ENCODE measurements at places on chromosomes 3 and 15.

GRCh38 chr15:68617001-68617400 lies 38.2 kb downstream of the CORO2B start:
- no peak for DNase-seq

- DNase-seq: no peak
These were observed 121.9 kb downstream of the RPLP1 start for GRCh38 chr15:69574506-69574905.

- DNase-seq: no peak
These were observed 62.2 kb downstream of the DIPK2A start for GRCh38 chr3:144033863-144034262.

DNA sequence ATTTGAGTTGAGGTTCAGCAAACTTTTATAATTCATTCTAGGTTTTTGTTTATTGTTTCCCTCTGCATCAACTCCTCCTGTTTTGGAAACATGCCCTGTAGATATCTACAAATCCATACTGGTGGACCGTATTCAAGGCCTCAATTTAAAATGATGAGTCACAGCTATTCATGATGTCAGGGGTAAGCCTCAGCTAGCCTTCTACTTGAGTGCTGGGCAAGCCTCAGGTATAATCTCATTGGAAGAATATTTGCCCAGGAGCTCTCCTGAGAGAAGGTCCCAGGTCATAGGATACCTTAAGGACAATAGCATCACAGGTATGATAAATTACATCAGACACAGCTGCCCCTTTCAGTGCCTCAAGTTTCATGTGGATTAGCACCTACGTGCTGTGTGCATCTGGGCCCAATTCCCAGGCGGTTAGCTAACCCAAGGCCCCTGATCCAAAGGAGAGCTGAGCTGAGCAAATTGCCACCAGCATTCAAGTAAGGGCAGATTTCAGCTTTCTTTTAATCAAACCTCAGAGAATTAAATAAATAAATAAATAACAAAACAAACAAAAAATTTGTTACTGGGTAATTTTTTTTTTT lies 87.5 kb downstream of the KCNMB2 start:
- DNase-seq: no peak

DNA sequence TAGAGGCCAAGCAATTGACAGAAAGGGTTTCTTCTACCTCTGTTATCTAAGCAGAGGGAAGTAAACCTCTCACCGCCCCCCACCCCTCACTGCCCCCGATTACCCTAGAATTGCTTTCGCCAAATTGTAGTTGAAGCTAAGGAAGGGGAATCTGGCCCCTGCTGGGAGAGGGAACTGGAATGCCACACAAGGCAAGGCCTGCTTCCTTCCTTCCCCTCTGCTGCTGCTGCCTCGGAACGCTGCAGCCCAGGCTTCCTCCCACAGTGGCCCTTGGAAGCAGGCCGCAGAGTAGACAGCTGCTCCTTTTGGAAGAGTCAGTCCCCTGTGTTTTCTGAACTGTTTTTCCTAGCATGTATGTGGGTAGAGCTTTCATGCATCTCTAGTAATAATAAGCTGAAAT lies 21.6 kb downstream of the RLBP1 start:
- DNase-seq: no peak

- no peak for DNase-seq
These were observed 103.9 kb upstream of the AKAP13 start for GRCh38 chr15:85276508-85276907.

- no peak for DNase-seq
These were observed 10.8 kb downstream of the CACNA2D3 start for GRCh38 chr3:54133196-54133595.

DNA sequence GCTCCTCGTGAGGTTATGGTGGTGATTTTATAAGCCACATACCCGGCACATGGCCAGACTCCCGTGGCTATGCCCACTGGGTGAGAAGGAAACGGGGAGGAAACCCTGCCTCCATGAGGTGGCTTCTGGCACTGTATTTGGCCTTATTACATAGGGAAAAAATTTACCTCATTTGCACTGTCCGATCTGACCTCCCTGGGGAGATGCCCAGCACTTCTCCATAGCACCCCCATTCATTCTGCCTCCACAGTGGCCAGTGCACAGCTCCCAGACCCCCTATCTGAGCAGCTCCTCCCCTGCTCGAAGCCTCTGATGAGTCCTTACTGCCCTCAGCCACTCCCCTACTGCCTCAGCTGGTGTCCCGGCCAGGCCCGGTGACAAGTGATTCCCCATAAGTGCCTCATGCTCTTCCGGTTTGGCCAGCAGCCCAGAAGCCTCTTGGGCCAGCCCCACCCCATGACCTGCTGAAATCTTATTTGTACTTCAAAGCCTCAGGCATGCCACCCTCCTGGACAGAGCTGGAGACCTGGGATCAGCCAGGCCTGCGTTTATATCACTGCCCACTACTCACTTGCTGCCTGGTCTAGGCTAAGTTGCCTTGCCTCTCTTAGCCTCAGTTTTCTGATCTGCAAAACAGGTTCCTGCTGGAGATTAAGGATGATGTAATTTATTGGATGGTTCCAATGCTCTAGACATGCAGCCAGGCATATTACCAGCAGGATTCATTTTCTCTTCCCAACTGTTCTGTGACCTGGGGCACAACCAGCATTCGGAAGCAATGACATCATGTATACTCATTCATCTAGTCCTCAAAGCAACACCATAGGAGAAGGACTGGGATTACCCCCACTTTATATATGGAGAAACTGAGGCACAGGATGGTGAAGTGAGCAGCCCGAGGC lies 30.6 kb upstream of the SLC6A6 start:
- DNase-seq: peak; percentile 85

GRCh38 chr15:63597038-63597790 lies at the start of gene FBXL22:
Gene FBXL22 (plus strand): TSS chr15:63597387. CDS start chr15:63597393, 6 bp downstream.
- DNase-seq: no peak

GRCh38 chr3:188948281-188948996 lies 223.3 kb upstream of the TPRG1 start:
- no peak for DNase-seq

DNA sequence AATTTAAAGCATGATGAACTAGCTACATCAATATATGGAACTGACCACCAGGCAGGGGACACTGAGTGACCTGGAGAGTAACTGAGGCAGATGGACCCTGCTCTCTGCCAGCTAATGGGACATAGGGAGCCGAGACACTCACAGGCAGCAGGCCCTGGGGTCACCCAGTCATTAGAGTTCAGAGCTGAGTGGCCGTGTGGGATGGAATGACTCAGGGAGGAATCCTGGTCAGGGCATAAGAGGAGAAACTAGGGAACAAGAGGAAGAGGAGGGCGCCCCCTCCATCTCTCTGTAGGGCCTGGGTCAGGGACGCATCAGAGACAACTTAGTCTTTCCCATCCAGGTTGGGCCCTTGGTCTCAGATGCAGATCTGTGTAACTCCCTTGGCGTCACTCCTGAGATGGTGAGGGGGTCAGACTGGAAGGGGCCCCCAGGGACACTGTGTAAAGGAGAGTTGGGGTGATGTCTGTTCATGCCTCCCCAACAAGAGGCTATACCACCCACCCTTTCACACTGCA lies 39.8 kb downstream of the CCDC12 start:
- no peak for DNase-seq

DNA sequence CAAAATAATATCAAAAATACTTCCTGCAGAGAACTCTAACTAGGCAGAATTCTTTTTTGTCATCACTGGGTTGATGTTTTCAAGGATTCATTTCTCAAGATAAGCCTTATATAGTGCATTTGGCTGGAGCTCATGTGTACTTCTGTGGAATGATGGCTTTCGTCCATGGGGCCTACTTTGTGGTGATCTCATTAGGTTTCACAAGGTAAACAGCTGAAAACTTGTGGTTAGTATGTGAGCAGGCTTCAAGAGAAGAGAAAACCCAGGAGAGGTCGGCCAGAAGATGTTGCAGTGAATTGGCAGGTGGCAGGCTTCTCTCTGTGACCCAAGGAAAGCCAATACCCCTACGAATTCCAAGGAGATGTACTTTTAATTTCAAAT lies 121.4 kb upstream of the PHLDB2 start:
- no peak for DNase-seq

DNA sequence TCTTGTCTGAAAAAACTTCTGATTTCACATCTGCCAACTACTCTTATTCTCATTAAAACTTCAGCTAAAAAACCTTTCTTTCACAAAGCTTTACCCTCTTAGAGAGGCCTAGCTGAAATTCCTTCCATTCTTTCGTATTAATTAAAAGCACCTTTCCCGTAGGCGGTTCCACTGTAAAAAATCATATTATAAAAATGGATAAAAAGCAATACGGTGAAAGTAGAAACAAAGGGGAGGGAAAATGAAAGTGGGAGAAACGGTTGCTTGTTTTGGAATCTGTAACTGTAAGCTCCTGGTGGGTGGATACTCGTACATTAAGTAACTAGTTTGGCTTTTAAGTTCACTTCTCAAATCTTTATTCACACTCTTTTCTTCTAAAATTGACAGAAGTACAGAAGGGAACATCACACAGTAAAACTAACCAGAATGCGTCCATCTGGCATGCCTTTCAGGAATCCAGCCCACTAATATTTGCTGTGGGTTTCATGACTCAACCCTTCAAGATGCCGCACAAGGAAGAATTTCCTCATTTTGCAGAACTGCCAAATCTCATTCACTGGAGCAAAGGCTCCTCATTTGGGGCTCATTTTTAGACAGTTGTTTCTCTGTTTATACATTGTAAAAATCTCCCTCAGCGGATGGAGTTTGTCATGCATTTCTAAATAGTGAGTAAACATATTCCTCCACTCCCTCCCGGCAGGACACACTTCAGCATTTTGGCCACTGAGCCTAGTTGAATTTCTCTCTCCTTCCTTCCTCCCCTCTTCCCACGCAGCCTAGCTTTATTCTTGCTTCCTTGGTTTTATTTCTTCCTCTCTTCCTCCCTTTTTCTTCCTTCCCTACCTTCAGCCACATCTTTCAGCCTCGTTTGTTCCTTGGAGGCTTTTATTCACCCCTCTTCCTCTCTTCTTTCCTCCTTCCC lies 419.5 kb upstream of the NAALADL2 start:
- DNase-seq: peak; percentile 2

GRCh38 chr3:120443626-120444123 lies 7.1 kb downstream of the FSTL1 start:
- no peak for DNase-seq

- no peak for DNase-seq
These were observed 134.8 kb upstream of the ABI3BP start for GRCh38 chr3:101128001-101128400.

DNA sequence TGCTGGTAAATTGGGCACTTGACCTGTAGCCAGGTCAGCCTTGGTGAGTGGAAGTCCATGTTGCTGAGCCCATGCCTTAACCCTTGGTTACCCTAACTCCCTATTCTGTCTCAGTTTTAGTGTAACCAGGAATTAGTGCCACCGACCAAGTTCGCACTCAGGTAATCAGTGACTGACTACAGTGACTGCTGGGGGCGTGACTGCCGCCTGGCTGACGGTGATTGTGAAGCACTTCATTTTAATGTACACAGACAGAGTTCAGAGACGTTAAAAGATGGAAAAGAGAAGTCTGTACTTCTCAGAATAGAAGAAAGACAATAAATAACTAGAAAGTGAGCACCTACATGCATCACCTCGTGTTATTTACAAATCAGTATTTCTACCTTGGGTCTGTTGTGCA lies 17.3 kb downstream of the CFAP161 start:
- no peak for DNase-seq

DNA sequence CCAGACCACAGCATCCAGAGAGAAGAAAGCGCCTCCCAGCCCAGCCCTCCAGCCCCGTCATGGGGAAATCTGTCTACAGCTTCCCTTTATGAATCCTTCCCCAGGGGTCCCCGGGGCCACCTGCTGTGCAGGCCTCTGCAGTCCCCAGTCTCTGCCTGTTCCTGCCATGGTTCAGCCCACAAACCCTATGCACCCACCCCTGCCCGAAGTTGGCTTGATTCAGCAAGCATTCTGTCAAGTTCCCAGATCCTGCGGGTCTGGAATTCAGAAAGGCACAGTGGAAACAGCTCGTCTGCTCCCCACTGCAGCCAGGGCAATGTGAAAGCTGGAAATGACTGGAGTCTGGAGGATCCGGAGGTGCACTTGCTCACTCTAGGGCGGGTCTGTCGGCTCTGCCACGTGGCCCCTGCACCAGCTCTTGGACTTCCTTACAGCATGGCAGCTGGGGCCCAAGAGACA lies 2.9 kb upstream of the OCA2 start:
- no peak for DNase-seq

- no peak for DNase-seq
These were observed 8.9 kb upstream of the LRRK1 start for GRCh38 chr15:100909989-100910955.

GRCh38 chr3:48208076-48208475 lies 15.2 kb upstream of the CAMP start:
- DNase-seq: no peak

GRCh38 chr3:159839561-159840379 lies 148.9 kb upstream of the IL12A start:
- no peak for DNase-seq

- no peak for DNase-seq
These were observed 95.9 kb downstream of the FEZF2 start for GRCh38 chr3:62277450-62277849.

- DNase-seq: no peak
These were observed 442.4 kb upstream of the BCHE start for GRCh38 chr3:166279636-166280035.

DNA sequence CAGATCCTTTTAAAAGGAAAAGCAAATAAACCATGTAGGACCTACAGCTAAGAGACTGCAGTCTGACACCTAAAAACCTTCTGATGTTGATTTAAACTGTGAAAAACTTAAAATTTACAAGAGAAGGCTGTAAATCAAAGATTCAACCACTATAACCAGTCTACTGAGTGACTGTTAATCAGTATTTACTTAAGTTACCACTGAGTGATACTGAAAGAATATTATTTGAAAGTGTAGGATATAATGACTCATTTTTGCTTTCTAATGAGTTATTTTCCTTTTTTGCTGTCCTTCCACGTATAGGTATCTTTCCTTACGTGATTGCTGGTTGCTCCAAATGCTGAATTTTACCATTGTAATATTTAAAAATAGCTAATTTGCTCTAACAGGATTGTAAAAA lies 44.6 kb downstream of the RFX7 start:
- no peak for DNase-seq

DNA sequence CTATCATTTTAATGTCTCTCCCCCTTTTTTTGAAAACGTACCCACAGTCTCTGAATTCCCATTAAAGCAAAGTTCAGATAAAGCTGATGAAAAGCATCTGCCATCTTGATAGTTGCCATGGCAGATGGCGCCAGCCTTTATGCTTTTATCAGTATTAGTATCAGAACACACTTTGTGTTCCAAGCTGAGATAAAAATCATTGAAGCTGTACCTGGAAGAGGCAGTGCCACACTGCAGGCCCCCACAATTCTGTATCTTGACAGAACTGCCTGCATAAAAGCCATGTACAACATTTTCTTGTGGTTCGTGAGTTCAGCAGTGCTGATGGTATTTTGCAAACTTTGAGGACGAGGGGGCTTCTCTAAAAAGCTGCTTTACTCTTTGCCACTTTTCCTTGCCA lies 311.7 kb downstream of the SATB1 start:
- DNase-seq: no peak

GRCh38 chr15:63291507-63291906 lies 14.1 kb downstream of the APH1B start:
- DNase-seq: peak; percentile 76

- DNase-seq: no peak
These were observed 128.0 kb downstream of the BBX start for GRCh38 chr3:107650788-107651187.

GRCh38 chr3:60355825-60356224 lies 895.4 kb downstream of the FHIT start:
- no peak for DNase-seq
